ENCODE measurements at places on chromosomes 16 and 17.

DNA sequence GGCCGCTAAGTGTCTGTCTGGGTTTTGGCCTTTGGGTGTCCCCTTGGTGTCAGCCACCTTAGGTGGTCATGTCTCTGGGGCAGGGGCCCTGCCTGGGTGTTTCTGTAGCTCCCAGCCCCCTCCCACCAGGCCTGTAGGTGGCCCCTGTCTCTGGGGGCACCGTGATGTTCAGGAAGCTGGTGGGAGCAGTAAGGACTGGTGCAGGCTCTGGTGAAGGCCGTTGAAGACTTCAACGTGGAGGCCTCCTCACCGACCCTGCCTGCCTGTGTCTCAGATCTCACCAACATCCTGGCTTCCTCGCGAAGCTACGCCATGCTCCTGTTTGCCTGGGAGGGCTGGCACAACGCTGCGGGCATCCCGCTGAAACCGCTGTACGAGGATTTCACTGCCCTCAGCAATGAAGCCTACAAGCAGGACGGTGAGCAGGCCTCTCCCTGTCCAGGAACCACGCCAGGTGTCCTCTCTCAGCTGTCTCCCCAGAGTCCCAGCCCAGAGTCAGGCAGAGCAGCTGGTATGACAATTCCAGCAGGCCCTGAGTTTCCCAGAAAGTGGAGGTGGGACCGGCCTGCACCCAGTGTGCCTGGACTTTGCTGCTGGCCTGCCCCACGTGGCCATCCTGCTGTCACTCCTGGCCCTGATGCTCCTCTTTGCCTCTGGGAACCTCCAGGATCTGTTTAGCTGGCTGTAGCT, 2.8 kb downstream of the ACE start:
- DNase-seq = no peak

- no peak for DNase-seq
Observed at GRCh38 chr16:77062878-77063675, 127.9 kb upstream of the MON1B start.

GRCh38 chr17:36705874-36706731, 104.7 kb downstream of the MRM1 start:
- DNase-seq = peak; percentile 59

- peak; percentile 100 for DNase-seq
Observed at GRCh38 chr17:40100669-40101366, 429 bp upstream of the NR1D1 start.

DNA sequence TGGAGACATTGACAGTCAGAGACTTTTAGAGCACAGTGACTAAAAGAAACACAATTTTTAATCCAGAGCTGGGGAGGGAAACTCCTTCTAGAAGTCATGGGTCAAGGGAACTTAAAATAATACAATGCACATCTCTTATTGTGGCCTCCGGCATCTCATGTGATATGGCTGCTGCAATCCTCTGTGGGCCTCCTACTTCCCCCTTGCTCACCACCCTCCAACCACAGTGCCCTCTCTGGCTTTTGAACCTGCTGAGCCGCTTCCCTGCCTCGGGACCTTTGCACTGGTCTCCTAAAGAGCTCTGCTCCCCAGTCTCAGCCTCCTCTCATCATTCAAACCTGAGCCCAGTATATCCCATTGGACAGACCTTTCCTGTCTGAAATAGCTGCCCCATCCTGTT, 47.6 kb downstream of the HS3ST2 start:
- no peak for DNase-seq

- no peak for DNase-seq
Observed at GRCh38 chr17:75693500-75694481, 26.7 kb downstream of the SAP30BP start.

- DNase-seq = peak; percentile 32
Observed at GRCh38 chr17:43880420-43880991, 26.8 kb downstream of the MPP2 start.

DNA sequence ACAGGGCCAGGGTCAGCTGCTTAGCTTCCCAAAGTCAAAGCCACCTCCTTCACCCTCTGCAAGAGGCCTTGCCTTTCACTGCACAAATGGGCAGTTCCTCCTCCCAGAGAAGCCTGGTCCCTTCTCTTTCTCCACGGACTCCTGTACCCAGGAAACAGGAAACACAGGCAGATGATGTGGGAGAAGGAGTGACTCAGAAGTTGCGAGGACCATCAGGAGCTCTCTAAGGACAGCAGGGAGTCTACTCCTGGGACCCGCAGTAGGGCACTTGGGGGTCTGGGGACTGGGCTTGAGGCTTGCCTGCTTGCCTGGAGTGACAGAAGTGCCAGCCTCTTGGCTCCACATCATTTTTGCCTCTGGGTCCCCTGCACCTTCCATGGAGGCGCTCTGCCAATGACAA, 47.4 kb upstream of the KSR1 start:
- no peak for DNase-seq

DNA sequence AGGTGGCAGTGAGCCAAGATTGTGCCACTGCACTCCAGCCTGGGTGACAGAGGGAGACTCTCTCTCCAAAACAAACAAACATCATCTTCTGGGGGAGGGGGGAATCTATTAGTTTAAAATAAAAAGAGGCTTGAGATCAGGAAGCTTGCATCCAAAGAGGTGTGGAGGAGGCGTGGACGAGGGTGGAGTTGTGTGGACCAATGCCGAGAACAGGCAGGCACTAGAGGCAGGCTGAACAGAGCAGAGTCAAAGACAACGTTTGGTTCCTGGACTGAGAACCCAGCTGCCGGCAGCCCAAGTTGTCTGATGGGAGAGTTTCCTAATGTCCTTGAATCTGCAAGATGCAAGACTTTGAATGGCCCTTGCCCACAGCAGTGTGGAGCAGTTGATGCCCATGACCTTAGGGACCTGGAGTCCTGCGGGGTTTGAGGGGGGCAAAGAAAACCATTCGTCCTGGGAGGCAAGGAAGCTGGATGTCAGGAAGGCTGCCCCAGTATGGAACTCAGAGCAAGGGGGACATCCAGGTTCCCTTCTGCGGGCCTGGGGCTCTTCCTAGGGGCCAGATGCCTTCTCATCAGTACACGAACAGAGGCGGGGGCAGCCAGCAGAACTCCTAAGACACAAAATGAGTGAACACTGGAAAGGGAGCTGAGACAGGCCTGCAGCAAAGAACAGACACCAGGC, 9.2 kb downstream of the TBC1D16 start:
- no peak for DNase-seq

- DNase-seq = no peak
Observed at GRCh38 chr17:14693382-14693781, 392.5 kb downstream of the HS3ST3B1 start.

All from RKO (cell line).